Activated CD8-positive, alpha-beta memory T cell treated with anti-CD3 and anti-CD28 coated beads for 1 hour (primary cell): ENCODE measurements at places on chromosomes 4 and X.

GRCh38 chrX:41921492-41922430 lies 1.6 kb downstream of the CASK start:
- DNase-seq = no peak

DNA sequence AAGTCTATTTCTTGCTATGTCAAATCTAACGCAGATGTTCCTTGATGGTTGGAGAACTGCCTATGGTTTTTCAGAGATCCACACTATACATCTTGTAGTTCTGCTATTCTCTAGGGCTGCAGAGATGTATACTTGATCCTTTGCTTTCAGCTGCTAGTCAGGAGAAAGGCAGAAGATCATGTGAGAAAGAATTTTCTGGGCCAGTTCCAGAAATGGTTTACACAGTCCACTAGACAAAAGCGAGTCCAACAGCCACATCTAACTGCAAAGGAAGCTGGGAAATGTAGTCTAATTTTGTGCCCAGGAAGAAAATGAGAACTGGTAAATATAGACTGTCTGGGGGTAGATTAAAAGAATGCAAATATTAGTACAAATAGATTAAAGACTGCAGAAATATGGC lies 394.3 kb upstream of the SLIT2 start:
- no peak for DNase-seq

- DNase-seq = no peak
Observed at GRCh38 chr4:88584471-88584900, 7.8 kb upstream of the HERC3 start.

DNA sequence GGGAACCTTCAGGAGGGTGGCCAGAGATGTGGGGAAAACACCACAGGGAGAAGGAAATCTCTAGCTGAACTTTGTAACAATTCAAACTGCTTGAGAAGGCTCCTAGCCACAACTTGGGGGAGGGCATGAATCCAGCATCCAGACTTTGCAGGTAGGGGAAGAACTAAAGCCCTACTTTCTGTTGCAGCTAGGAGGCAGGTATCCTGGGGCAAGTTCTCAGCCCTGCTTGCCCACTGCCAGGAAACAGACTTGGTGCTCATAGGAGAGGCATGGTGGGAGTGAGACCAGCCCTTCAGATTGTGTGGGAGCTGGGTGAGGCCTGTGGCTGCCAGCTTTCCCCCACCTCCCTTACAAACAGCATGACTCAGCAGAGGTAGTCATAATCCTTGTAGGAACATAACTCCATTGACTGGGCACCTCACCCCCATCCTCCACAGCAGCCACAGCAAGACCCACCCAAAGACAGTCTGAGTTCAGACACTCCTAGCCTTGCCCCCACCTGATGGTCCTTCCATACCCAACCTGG lies 209.5 kb upstream of the CPEB2 start:
- DNase-seq = no peak

DNA sequence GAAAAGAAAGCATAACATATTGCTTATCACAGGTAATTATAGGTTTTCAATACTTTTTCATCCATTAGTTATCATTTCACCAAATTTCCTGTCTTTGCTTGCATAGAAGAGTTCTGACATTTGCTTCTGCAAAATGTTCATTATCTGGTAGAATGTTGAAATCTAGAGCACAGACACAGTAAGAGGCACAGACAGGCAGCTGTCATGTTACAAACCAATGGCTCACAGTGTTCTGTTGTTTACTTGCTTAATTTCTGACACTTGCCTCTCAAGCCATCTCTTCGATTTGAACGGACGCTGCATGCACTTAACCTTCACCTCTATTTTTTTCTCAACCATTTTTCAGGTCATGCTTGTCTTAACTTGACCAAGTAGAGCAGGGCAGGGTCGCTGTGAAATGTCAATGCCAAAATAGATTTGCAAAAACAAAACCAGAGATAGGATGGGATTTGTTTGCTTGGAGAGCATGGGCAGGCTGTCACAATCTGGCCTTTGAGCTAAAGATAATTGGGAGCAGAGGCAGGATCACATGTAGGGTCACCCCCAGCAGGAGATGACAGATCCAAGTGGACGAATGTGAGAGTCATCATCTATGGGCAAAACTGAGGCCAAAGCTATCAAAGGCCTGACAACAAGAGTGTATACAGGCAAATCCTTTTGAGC lies 292.3 kb downstream of the SMARCA1 start:
- DNase-seq = no peak

- no peak for DNase-seq
Observed at GRCh38 chrX:39815631-39816030, 282.1 kb downstream of the BCOR start.

DNA sequence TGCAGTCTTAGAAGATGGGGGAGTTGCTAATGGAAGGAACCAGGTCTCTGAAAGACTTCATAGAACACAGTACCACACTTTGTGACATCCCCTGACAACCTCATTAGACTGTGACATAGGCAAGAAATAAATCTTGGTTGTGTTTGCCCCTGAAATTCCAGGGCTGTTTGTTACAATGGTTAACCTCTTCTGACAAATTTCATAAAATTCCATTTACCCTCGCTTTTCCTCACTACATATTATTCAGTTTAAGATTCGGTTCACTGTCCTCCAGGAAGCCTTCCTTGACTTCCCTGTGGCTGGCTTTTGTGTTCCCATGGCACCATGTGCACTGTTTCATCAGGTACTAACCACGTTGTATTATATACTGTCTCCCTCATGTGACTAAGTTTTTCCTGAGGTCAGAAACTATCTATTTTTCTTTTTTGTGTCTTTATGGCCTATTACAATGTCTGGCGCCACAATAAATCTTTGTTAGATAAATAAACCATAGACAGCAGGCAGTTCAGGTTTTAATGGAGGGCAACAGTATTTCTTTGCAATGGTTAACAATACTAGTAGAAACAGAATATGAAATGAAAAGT lies 54.2 kb downstream of the ATXN3L start:
- no peak for DNase-seq
